T-helper 1 cell (primary cell): ENCODE measurements at places on chromosomes 7 and 10.

DNA sequence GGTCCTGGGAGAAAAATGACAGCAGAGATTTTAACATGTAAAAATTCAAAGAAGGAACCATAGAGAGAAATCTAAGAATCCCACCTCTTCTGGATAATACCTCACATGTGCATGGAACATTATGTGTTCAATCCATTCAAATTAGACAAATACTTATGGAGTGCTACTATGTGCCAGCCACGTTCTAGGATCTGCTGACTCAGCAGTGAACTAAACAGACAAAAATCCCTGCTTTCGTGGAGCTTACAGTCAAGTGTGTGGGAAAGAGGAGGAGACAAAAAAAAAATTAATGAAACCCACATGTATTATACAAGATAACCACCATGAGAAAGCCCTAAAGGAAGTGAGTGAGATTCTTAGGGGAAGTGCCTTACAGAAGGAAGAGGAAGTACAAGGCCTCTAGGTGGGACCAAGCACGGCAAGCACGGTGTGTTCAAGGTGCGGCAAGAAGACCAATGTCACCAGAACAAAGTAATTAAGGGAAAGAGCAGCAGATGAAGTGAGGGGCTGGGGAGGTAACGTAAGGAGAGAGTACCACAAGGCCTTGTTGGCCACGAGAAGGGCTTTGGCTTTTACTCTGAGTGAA, 71.0 kb downstream of the SLC25A13 start:
- no peak for DNase-seq

DNA sequence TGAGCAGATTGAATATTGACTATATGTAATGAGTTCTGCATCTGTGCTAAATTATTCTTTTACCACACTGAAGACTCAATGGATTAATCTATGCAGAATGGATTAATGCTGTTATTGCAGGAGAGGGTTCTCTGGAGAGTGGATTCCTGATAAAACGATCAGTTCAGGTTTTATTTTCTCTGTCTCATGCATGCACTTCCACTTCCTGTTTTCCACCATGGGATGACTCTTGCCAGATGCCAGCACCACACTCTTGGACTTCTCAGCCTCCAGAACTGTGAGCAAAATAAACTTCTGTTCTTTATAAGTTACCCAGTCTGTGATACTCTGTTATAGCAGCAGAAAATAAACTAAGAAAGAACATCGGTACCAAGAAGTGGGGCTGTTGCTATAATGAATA, 207.5 kb downstream of the KCND2 start:
- no peak for DNase-seq

DNA sequence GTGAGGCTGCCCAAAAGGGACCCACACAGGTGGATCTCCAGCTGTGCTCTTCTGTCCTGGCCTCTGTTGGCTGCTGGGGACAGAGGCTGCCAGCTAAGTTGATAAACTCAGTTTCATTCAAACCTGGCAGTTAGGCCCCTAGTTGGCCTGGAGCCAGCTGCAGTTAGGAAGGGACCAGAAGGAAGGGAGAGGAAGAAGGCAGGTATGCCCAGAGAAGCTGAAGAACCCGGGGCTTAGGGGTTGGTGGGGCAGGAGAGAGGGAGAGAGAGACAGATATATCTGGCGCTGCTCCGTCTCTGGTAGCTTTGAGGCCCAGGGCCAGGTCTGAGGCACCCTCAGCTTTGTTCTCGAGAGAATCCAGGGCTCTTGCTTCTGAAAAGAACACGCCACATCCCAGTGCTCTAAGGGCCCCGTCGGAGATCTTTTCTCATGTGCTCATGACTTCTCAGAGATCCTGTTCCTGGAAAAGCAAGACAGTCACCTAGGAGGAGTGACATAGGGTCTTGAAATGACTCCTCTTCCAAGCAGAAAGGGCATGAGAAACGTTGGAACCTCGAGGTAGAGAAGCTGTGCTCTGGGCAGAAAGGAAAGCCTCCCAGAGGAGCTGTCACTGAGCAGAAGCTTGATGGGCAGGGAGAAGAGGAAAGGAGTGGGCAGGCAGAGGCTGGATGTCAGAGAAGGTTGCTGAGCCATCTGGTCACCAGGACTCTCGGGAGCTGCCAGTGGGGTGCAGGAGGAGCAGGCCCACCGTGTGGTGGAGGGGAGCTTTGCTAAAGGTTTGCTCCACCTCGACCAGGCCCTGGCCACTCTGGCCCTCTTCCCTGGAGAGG, 153.6 kb downstream of the ARHGAP21 start:
- DNase-seq, result no peak

DNA sequence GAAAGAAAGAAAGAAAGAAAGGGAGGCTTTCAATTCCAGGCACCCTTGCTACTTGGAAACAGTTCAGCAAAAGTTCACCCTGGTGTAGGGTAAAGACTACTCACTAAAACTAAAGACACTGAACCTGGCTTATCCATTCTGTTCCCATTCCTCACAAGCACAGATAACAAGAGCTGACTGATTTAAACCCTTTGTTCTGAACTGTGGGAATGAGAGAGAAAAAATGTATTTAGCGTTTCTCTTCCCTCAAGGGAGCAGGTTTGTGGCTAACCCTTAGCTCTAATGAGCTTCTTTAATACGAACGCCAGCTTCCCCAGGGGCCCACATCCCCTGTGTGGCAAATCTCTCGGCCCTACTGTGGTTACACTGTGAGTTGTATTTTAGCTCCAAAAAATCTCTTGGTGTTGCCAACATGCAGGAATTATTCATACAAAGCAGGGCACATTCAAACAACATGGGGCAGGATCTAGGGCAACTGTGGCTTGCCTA, 23.3 kb downstream of the PRTFDC1 start:
- no peak for DNase-seq
